ENCODE measurements at places on chromosomes 16 and 17.

- H3K27me3 ChIP-seq = no peaks in the 10 kb centered on the region
- H3K4me3 ChIP-seq = no peak overlapping the region
- peaks cover 4% of the 10 kb centered on the region for H3K4me1 ChIP-seq
- no peak overlapping the region for H3K27ac ChIP-seq
- DNase-seq = no peak
- peaks cover 23% of the 10 kb centered on the region for H3K36me3 ChIP-seq
Measured at GRCh38 chr17:63653050-63653449, 30.8 kb downstream of the MAP3K3 start.

DNA sequence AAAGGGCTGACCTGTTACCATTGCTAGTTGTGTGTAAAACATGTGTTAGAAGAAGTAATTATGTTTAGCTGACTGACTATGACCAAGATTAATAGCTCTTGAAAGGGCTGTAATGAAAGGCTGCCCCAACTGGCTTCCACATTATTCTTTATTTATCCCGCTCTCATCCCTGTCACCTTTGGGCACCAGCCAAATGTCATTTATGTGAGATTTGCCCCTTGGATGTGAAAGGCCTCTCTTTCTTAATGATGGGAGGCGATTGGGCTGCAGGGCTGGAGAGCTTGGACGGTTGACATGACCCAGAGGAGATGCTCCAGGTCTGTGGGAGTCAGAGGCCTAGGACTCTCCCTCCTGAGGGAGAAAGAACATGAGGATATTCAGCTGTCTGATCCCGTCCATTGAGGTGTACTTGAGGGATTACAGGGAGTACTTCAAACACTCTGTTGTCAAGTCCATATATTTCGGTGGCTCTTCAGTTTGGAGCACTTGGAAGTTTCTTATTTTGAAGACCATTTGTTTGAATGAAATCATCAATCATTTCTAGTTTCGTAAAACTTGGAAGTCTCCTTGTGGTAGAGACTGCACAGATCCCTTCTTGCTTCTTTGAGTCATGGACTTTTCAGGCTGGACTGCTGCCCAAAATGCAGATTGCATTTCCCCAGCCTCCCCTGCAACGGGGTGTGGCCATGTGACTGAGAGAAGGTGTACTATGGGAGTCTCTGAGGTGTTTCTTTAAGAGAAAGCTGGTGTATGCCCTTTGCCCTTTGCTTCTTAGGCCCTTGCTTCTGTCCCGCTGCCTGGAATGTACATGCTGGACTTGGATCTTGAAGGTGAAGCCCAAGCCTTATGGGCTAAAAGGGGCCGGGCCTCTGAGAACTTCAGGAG lies 51.3 kb downstream of the FTO start:
- no peak overlapping the region for H3K27ac ChIP-seq
- no peak overlapping the region for H3K4me3 ChIP-seq
- no peaks in the 10 kb centered on the region for H3K27me3 ChIP-seq
- DNase-seq = no peak
- H3K4me1 ChIP-seq = peaks cover 16% of the 10 kb centered on the region
- peaks cover 3% of the 10 kb centered on the region for H3K36me3 ChIP-seq

DNA sequence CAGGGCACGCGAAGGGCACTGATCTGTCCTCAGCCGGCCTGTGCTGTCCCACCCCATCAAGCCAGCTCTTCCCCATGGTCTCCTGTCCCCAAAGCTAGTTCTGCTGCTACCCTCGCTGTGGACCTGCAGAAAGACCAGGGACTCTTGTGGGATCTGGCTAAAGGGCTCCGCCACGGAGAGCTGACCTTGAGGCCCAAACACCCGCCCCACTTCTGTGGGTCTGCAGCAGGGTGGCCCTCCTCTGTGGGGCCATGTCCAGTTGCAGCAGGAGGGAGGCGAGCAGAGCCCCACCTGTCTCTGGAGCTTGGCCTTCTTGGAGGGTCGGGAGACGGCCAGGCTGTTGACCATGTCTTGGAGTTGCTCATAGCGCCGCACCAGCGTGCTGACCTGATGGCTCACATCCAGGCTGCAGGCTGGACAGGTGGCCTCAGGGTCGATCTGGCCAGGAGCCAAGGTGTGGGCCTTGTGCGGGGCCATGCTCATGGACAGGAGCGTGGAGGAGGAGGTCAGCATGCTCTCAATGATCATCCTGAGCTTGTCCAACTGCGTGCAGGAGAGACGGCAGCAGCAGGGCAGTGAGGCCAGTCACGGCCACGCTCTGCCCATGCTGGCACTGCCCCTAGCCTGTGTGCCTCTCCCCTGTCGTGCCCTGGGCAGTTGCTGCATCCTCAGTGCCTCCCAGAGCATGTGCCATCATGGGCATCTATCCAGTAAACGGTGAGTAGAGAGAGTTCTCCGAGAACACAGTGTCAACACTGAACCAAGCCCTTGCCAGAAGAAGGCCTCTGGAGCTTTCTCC lies 16.6 kb downstream of the UBALD2 start:
- no peak overlapping the region for H3K4me3 ChIP-seq
- peaks cover 1% of the 10 kb centered on the region for H3K36me3 ChIP-seq
- DNase-seq = no peak
- H3K4me1 ChIP-seq = peaks cover 19% of the 10 kb centered on the region

GRCh38 chr17:50918071-50918932 lies 52.1 kb upstream of the TOB1 start:
- no peaks in the 10 kb centered on the region for H3K36me3 ChIP-seq
- peaks cover 14% of the 10 kb centered on the region for H3K4me1 ChIP-seq
- no peak overlapping the region for H3K4me3 ChIP-seq
- peaks cover 14% of the 10 kb centered on the region for H3K27me3 ChIP-seq

GRCh38 chr17:46194393-46195216 lies 1.4 kb upstream of the KANSL1 start:
- DNase-seq = peak; percentile 31
- H3K27ac ChIP-seq = peak overlapping the region; percentile 96
- H3K4me1 ChIP-seq = peaks cover 43% of the 10 kb centered on the region
- no peaks in the 10 kb centered on the region for H3K27me3 ChIP-seq
- H3K4me3 ChIP-seq = peak overlapping the region; percentile 89

- peaks cover 3% of the 10 kb centered on the region for H3K36me3 ChIP-seq
- H3K27me3 ChIP-seq = peaks cover 43% of the 10 kb centered on the region
- H3K4me1 ChIP-seq = no peaks in the 10 kb centered on the region
- H3K27ac ChIP-seq = no peak overlapping the region
Measured at GRCh38 chr17:77738751-77739531, 219.6 kb upstream of the TNRC6C start.

DNA sequence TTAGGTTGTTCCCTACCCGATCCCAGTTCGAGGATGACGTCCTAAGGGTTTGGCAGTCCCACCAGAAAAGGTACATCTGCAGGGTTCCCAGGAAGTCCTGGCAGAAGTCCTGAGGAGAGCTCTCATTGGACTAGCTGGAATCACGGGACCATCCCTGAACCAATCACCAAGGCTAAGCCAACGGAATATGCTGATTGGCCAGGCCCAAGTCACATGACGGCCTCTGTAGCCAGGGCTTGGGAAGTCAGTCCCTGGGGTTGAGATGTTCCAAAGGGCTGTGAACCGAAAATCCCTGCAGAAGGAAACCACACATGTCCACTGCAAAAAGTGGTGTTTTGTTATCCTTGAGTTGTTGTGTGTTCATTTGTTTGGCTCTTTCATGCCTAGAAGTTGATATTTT lies 68.2 kb upstream of the ZNF423 start:
- no peak for DNase-seq
- peaks cover 8% of the 10 kb centered on the region for H3K27me3 ChIP-seq
- H3K36me3 ChIP-seq = no peaks in the 10 kb centered on the region
- no peak overlapping the region for H3K27ac ChIP-seq
- no peaks in the 10 kb centered on the region for H3K4me1 ChIP-seq

- no peak overlapping the region for H3K27ac ChIP-seq
- DNase-seq = no peak
- peaks cover 1% of the 10 kb centered on the region for H3K36me3 ChIP-seq
- H3K27me3 ChIP-seq = peaks cover 41% of the 10 kb centered on the region
Measured at GRCh38 chr17:57966246-57966645, 11.0 kb upstream of the CUEDC1 start.

GRCh38 chr16:2331199-2331930 lies 9.2 kb downstream of the ABCA3 start:
- no peak for DNase-seq
- no peak overlapping the region for H3K27ac ChIP-seq
- no peak overlapping the region for H3K4me3 ChIP-seq

DNA sequence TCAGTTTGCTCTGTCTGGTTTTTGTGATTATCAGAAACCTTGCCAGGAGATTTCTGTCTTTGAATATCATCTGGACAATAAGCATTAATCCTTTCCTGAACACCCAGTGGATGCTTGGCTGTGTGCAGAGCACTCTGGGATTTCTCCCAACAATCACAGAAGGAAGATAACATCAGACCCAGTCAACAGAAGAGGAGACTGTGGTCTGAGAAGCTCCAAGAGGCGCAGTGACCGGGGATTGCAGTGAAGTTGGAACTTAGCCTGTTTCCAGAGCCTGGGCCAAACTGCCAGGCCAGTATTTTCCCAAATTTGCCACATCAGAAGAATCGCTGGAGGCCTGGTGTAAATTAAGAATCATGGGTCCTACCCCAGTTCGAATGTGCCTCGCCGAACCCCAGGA lies 264.7 kb downstream of the C16orf95 start:
- H3K36me3 ChIP-seq = no peaks in the 10 kb centered on the region
- H3K27ac ChIP-seq = no peak overlapping the region
- H3K27me3 ChIP-seq = peaks cover 11% of the 10 kb centered on the region

- no peak overlapping the region for H3K4me3 ChIP-seq
- H3K27ac ChIP-seq = no peak overlapping the region
- H3K27me3 ChIP-seq = no peaks in the 10 kb centered on the region
- peaks cover 15% of the 10 kb centered on the region for H3K4me1 ChIP-seq
- no peak for DNase-seq
Measured at GRCh38 chr16:88847654-88848053, 9.1 kb downstream of the GALNS start.
